ENCODE measurements at places on chromosomes 6 and 20. TPM values are rescaled to one million over a fixed set of nuclear protein-coding genes. Genes with fewer than 3 reads are reported as not detected.
A peak's percentile ranks its signal among the peaks of the same experiment; 100 is the strongest.

STK35 gene
- total RNA-seq: 28.9 TPM

DNA sequence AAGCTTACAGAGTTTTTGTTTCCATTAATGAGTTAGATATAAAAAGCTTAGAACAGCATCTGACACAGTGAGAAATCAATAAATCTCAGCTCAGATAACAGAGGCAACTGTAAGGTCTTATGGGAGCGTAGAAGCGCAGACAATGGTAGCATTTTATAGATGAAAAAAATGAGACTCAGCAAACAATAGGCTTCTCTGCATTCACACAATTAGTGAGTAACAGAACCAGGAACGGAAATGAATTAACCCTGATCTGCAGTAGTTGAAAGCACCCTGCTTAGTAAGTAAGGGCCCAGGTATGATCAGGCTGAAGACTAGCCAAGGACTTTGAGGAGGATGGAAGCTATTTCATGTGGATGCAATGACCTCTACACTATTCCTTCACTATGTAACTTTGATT lies 147.2 kb upstream of the EYA4 start:
- DNase-seq: no peak
- H3K4me3 ChIP-seq: no peak overlapping the region
- peaks cover 4% of the 10 kb centered on the region for H3K27me3 ChIP-seq
- H3K4me1 ChIP-seq: peaks cover 8% of the 10 kb centered on the region
- no peak overlapping the region for H3K27ac ChIP-seq

DNA sequence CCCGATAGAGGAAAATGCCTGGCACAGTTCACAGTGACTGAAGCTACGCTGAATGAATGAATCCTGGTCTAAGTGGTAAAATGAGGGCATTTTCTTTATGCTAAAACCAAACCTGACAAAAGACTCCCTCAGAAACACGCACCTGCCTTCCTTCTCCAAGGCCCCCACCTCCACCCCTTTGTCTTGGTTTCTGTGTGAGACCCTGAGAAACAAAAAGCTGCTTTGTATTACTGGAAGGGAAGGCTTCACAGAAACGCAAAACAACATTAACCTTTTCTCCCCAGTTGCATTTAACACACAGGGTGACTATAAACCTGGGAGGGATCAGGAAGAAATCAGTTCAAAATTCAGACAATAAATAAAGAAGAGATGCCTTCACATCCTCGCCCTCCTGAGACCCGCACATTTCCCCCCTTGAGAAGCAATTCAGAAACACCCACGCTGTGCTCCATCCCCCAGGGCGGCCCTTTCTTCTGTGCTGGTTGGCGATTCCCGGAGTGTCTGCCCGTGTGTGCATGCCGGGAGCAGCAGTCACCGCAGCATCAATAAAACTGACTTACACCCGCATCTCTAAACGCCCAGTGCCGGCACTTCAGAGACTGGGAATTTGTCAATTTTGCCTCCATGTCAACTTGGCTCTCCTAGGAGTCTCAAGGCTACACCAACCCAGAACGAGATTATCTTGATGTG lies 67.2 kb upstream of the TRAF3IP2 start:
- no peak for DNase-seq
- peaks cover 45% of the 10 kb centered on the region for H3K4me1 ChIP-seq

VSX1 gene
- not detected for total RNA-seq

DNA sequence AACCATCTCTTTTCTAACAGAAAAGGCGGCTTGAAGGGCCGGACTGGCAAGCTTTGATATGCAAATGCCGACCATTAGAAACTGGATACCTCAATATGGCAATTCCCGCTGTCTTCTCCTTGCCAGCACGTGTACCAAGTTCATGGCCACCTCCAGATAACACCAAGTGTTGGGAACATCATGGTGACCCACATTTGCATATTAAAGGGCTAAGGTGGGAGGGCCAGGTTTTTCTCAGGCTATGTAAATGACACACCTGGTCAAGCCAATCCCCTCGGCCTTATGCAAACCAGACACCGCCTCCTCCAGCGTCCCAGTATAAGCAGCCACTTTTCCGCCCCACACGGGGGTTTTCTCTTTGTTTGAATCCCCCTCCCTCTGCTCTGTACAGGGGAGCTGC lies 110.7 kb downstream of the DACT2 start:
- H3K27me3 ChIP-seq: no peaks in the 10 kb centered on the region
- no peak overlapping the region for H3K27ac ChIP-seq
- H3K36me3 ChIP-seq: peaks cover 4% of the 10 kb centered on the region

DNA sequence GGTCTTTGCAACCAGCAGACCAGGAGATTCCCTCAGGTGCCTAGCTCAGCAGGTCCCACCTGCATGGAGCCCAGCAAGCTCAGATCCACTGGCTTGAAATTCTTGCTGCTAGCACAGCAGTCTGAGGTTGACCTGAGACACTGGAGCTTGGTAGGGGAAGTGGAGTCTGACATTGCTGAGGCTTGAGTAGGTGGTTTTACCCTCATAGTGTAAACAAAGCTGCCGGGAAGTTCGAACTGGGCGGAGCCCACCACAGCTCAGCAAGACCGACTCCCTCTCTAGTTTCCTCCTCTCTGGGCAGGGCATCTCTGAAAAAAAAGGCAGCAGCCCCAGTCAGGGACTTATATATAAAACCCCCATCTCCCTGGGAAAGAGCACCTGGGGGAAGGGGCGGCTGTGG lies 34.3 kb downstream of the PRSS35 start:
- H3K4me3 ChIP-seq: no peak overlapping the region
- no peak for DNase-seq
- H3K27me3 ChIP-seq: no peaks in the 10 kb centered on the region
- no peak overlapping the region for H3K27ac ChIP-seq
- no peaks in the 10 kb centered on the region for H3K4me1 ChIP-seq

GRCh38 chr6:36445621-36446020 lies 2.8 kb downstream of the KCTD20 start:
- H3K4me3 ChIP-seq: peak overlapping the region; percentile 64
- H3K27ac ChIP-seq: peak overlapping the region; percentile 15
- H3K36me3 ChIP-seq: peaks cover 25% of the 10 kb centered on the region
- H3K27me3 ChIP-seq: no peaks in the 10 kb centered on the region
- peaks cover 29% of the 10 kb centered on the region for H3K4me1 ChIP-seq

SMIM8 gene
- total RNA-seq: 18.0 TPM

DNA sequence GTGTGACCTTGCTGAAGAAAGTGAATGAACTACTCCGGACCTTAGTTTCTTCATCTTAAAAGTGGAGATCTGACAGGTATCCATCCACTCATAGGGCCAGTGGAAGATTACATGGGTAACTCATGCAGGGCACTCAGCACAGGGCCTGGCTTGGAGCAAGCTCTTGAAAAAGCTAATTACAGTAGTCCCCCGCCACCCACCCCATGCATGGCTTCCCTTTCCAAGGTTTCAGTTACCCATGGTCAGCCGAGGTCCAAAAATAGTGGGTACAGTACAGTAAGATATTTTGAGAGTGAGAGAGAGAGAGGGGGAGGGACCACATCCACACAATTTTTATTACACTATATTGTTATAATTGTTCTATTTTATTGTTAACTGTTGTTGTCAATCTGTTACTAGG lies 7.1 kb upstream of the PMEPA1 start:
- DNase-seq: no peak
- H3K4me1 ChIP-seq: peaks cover 13% of the 10 kb centered on the region
- no peak overlapping the region for H3K27ac ChIP-seq
- H3K4me3 ChIP-seq: no peak overlapping the region

PLCB4 gene
- total RNA-seq: 8.7 TPM

DNA sequence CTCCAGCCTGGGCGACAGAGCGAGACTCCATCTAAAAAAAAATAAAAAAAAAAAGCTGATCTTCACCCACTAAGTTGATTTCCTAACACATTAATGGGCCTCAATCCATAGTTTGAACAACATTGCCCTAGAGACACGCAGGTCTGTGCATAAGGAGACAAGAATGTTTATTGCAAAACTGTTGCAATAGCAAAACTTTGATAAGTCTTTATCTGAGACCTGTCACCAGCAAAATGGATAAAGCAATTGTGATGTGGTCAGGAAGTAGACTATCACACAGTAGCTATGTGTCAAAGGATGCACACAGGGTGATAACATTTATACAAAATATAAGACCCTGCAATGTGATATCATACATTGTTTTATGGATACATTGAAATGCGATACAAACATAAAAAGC lies 4.2 kb upstream of the ITPR3 start:
- H3K4me1 ChIP-seq: peaks cover 11% of the 10 kb centered on the region
- no peak overlapping the region for H3K27ac ChIP-seq
- no peak for DNase-seq
- no peak overlapping the region for H3K4me3 ChIP-seq
- peaks cover 30% of the 10 kb centered on the region for H3K27me3 ChIP-seq

DNA sequence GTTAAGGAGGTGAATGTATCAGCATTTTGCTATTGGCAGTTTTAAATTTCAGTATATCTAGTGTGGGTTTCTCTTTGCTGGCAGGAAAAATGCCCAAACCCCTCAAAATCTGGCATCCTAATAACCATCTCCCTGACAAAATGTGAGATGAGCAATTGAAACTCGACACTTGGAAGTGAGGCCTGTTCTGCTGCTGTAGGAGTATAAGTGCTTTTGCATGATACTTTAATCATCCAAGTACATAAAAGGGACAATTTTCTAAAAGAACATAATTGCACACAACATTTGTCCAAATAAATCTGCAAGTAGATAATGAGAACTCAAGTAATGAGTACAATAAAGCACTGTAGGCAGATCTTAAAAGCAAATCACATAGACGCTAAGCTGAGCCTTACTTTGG lies 36.5 kb downstream of the LAMP5 start:
- no peak overlapping the region for H3K4me3 ChIP-seq
- no peaks in the 10 kb centered on the region for H3K36me3 ChIP-seq
- no peak for DNase-seq
- peaks cover 6% of the 10 kb centered on the region for H3K4me1 ChIP-seq
- peaks cover 5% of the 10 kb centered on the region for H3K27me3 ChIP-seq

DNA sequence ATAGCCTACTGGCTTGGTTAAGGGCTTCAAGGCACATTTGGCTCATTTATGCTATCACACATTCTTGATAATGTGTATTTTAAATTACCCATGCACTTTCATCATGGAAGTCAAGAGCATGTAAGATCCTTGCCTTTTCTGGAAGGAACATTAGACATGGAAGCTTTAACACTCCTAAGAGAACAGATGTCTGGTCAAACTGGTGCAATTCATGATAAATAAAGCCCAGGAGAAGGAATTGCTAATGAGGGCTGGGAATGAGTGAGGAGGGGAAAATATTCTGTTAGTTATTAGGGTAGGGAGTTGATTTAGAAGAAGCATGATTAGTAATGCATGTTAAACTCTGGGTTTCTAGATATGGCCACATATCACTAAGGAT lies 688.6 kb upstream of the CITED2 start:
- DNase-seq: no peak
- H3K27me3 ChIP-seq: no peaks in the 10 kb centered on the region
- H3K4me1 ChIP-seq: peaks cover 22% of the 10 kb centered on the region
- no peak overlapping the region for H3K4me3 ChIP-seq
- no peaks in the 10 kb centered on the region for H3K36me3 ChIP-seq
